Fibroblast of villous mesenchyme (primary cell): ENCODE measurements at places on chromosomes 3 and 15.

DNA sequence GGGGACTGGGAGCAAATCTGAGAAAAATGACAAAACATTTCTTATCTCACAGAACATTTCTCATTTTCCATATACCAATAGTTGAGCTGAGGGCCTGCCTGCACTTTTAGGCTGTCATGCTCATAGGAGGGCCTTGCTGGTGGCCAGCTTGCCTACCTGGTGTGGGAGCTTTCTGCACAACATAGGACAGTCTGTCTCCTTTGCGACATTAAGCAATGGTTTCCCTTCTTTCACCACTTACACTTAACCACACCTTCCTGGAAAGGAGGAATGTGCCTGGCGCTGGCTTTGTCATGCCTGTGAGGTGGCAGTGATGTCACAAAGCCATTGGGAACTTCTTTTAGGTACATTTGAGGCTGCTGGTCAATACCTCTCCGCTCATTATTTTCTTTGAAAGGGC, 5.7 kb downstream of the SNAPC5 start:
- no peak for DNase-seq

DNA sequence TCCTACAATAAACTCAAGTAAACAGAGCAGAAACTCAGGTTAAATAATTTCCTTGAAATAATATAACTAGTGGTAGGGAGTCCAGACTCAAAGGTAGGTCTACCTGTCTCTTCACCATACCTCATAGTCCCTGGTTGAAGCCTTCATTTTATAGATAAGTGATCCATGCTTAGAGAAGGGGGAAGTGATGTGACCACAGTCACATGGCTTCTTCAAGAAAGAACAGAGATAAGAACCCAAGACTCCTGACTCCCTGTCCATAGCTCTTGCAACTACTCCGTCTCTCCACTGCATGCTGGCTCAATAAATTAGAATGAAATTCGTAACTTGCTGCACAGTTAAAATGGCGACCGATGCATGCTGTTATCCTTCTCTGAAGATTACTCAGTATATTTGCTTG, 11.0 kb upstream of the C15orf61 start:
- DNase-seq = no peak

- no peak for DNase-seq
These were observed 280.4 kb downstream of the RAP2B start for GRCh38 chr3:153442386-153442785.

GRCh38 chr15:25416693-25417092, 22.1 kb downstream of the UBE3A start:
- DNase-seq = no peak

GRCh38 chr3:23811185-23811527, 5.4 kb downstream of the UBE2E1 start:
- DNase-seq = no peak

DNA sequence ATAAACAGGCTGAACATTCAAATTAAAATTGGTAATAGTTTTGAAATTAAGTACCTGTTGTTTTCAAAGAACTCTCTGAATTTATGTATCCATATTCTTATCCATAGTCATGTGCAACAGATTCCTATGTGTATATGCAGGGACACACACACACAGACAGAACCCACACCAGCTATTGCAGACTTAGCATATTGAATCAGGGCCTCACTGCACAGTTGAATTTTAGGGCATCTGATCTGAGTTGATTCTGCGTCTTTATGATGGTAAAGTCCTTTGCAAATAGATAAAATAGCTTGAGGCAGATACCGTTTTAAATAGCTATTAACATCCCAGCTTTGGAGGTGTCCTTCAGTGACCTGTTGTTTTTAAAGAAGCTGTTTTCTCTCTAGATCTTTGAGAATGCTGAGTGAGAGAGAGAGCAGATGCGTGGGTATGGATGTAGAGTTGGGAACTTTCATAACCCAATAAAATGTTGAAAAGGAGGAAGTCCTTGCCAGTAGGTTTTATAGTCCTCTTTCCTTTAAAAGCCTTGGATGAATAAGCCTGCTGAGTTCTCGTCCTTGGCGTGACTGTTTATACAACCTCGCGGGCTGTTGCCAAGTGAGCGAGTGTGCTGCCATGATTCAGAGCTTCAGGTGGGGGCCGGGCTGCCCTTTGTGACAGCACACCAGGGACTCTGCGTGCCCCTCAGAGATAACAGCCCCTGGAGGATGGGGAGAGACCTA, 18.3 kb downstream of the MYZAP start:
- DNase-seq = peak; percentile 75

DNA sequence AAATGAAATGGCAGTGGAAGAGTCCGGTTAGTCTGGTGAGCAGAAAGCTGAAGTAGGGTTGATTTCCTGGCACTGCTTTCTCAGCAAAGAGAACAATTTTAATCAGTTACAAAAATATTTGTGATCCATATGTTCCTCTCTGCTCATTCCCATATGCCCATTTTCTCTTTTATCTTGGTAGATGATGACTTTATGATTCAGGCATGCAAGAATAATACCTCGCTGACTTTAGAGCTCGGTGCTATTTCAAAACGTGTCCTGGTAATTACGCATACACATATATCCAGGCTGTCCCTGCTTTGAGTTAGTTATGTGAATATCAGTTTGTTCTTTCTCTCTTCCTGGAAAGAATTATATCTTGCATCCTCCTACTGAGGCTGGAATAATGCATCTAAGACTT, 38.5 kb downstream of the ARPP21 start:
- no peak for DNase-seq

DNA sequence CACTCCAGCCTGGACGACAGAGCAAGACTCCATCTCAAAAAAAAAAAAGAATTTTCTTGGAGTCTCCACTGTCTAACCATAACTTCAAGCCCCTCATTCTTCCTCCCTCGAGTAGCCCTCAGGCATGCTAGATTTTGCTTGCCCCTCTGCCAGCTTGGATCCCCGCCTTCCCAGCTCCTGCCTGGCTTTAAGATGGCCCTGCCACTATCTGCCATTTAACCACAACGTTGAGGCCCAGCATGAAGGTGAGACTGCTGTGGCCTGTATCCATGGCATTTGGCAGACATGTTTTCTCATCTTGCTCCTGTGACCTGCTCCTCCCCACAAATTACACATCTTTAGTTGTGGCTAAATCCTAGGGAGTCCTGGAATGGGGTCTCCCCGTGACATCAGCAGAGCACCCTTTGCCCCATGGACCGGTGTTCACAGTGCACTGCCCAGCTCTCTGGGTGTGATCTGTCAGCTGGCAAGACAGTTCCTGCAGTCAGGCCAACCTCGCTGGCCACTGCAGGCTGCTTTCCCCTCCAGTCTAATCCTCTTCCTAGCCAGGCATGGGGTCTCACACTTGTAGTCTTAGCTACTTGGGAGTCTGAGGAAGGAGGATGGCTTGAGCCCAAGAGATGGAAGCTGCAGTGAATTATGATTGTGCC, 10.4 kb downstream of the VPS18 start:
- no peak for DNase-seq

- DNase-seq = no peak
These were observed 39.4 kb upstream of the KY start for GRCh38 chr3:134690226-134690625.

DNA sequence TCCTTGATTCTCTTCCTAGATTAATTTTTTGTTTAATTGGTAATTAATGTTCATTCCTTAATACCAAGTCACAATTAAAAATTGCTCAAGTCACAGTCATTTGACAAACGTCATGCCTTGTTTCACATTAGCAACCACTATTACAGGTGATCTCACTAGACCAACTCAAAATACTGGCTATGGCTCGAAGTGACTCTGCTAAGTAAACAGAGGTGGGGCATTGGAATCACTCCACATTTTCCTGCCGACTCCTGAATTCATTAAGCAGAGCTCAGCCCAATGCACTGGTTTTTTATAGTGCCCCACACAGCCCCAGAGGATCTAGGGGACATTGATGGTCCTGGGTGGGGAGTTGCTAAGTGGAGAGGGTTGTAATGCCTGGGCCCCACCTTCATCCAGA, 201.2 kb upstream of the NSMCE3 start:
- DNase-seq = no peak

DNA sequence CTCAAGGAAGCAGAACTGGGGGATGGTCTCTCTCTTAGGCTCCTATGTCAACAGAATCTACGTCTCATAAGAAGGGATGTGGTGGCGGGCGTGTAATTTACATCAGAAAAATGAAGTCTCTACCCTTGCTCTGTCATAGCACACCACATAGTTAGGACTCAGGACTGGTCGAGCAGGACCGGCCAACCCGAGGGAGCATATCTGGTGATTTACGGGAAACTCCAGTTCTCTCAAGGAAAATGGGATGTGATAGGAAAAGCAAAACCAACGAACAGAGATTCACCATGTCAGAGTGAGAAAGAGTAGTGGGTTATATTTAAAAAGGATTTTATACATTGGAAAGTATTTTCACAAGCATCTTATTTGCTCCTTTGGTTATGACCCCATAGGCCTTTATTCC, 54.7 kb downstream of the IGF2BP2 start:
- DNase-seq = no peak

DNA sequence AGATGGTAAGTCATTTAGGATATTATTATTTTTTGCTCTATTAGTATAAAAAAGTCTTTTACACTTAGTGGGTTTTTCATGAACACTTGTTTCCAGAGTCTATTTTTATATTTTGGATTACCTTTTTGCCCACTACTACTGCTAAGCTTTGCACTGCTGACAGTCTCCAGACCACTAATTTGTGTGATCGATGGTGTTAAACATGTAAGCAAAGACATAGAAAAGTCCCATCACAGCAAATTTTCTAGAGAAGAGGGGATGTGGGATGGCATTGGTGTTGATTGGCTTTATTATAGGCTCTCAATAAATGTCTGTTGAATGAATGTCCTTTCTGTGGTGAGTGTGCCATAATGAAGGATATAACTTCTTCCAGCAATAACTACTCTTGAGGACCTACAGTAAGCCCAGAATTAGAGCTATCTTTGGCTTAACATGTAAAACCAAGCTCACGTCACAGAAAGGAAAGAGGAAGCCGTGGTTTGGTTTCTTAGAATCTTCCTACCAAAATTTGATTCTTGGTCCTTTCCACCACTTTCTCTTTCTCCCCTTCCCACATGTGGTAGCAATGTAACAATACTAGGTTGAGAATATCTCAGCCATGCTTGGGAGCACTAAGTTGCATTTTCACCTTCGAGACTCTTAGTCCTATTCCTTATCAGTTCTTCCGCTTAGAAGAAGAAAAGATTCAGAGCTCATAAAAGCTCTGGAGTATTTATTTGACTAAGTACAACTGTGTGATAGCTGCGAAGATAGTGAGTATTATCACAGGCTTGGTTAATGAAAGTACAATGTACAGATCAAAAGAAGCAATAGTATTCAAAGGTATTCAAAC, 90.6 kb upstream of the UMPS start:
- DNase-seq = no peak

DNA sequence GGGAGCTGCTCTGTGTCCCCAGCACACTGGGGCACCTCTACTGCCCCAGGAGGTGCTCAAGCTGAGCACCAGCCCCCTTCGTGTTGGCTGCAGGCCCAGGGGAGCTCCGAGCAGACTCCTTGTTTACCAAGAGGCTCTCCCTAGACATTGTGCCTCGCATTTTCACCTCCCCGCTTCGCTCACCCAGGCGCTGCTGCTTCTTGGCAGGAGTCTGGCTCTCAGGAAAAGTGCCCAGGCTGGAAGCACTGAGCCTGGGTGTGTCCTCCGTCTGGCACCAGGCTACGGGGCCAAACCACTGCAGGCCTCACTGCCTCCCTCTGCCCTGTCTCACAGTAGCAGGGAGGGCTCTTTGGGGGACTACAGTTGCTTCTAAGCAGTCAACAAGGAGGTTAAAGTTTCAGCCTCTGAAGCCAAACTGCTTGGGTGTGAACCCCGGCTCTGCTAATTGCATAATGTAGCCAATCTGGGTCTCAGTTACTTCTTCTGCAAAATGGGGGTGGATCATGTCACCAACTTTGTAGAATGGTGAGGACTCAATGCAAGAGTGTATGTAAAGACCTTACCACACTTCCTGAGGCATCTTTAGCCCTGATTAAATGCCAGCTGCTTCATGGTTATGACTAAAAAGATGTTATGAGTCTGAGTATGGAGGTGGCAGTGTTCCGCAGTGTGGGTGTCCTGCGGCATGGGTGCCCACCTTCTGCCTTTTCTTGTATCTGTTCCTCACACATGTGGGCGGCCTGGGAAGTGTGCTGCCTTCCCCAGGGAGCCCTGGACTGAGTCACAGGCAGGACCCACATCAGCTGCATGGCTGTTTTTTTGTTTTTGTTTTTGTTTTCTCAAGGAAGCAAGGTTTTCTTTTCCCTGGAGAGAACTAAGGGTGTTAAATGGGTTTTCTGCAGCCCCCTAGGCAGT, 88.9 kb downstream of the CLSTN2 start:
- DNase-seq = no peak

DNA sequence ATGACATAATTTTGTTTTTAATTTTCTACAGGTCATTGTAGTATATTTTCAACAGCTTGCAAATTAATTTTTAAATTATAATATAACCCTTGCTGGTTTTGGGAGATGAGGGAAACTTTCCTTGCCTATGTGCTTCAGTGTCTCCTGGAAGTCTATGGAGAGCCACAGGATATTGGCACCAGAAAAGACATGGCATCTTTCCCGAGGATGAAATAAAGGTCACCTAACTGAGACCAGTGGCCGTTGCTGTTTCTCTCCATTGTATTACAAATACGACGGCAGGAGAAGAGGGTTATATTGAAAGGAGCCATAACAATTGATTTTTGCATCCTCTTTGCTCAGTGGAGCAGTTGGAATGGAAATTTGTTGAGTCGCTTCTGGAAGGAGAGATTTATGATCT, 19.9 kb upstream of the AQP9 start:
- no peak for DNase-seq

DNA sequence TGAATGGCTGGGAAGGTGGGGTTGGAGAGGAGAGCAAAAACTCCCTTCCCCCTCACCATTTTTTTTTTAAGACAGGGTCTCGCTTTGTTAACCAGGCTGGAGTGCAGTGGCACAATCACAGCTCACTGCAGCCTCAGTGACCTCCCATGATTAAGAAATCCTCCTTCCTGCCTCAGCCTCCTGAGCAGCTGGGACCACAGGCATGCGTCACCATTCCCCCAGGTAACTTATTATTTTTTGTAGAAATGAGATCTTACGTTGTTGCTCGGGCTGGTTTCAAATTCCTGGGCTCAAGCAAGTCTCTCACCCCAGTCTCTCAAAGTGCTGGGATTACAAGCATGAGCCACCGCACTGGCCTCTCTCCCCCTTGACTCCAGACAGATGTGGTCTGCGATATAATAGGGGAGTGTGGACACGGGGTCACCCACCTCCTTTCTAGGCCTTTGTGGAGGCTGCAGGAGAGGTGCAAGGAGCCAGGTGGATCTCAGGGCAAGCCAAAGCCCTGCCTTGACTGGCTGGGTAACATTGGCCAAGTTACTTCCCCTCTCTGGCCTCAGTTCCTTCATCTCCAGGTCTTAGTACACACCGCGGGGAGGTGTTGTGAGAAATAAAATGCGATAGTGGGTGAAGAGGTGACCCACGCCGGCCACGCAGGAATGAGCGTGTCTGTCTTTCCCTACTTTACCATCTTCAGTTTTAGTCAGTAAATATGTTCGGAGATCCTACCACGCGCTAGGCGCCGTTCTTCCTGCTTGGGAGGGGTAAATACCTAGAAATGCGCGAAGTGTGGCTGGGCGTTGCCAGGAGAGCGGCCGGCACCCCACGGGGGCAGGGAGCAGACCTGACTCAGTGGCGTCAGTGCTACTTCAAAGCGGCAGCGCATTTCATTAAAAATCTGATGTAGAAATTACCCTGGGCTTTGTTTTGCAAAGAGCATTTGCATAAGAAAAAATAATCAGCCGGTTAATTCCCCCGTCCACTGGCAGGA, 20.2 kb upstream of the CORO2B start:
- DNase-seq = no peak
